ENCODE measurements at places on chromosomes 7 and 10.

GRCh38 chr7:42014625-42015618, 222.1 kb downstream of the GLI3 start:
- DNase-seq, result peak; percentile 7

DNA sequence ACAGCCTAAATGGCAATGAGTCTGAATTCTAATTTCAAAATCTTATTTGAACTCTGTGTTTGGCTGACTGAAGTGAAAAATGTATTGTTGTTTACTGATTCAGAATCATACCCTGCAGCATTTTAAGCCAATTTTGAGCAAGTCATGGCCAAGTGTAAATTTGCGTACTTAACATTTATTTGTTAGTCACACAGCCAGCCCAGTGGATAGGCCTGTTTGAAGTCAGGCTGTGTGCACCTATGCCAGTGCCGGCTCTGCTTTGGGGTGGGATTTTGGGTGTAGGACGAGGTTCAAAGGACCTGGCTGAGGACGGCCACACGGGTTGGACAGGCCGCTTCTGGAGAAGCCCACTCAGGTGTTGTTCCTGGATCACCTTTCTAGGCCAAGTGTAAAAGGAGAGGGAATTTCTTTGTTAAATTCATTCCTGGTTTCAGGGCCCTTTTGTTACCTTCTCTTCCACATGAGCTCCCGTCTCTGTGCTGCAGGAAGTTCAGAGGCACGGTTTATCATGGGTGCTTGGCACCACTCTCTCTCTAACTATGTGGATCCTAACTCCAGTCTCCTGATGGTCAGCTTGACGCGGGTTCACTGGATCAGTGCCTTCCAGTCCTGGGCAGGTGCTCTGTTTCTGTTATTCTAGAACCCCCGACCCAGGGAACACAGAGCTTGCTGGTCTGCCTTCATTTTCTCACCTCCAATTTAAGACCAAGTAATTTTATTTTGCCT, 84.7 kb downstream of the CCNY start:
- DNase-seq, result no peak

GRCh38 chr10:74558403-74558802, 268.0 kb upstream of the KAT6B start:
- DNase-seq, result no peak

DNA sequence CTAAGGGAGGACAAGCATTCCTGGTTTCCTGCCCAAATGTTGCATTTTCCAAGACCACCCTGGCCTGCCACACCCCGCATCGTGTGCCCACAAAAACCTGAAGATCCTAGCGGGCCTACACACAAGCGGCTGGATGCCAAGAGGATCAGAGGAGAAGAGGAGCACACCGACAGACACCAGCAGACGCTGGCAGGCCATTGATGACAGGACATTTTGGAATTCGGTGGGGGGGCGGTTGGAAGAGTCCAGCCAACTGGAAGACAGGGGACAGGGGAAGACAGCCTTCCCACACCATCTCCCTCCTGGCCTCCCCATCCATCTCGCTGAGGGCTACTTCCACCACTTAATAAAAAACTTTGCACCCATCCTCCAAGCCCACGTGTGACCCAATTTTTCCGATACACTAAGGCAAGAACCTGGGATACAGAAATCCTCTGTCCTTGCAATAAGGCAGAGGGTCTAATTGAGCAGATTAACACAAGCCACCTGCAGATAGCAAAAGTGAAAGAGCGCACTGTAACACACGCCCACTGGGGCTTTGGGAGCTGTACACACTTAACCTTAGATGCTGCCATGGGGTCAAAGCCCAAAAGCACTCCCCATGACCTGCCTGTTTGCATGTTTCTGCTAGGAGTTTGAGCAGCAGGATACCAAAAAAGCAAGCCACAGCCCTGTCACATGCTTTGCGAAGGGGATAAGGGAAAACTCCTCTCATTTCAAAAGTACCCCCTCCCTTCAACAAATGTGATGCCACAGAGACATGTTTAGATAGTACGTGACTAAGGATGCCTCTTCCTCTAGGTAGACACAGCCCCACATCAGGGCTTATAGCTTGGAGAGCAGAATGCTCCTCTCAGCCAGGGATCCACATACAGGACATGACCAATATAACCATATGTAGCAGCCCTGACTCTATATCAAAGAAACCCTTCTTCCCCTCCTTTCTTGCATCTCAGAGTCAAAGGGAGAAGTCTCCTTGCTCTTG, 13.4 kb upstream of the SMNDC1 start:
- DNase-seq, result no peak

GRCh38 chr7:21550821-21551531, 8.1 kb downstream of the DNAH11 start:
- DNase-seq, result no peak

GRCh38 chr7:3937605-3938004, 636.6 kb downstream of the SDK1 start:
- no peak for DNase-seq

- DNase-seq, result no peak
Observed at GRCh38 chr10:127738512-127739424, 1.8 kb downstream of the FOXI2 start.
